T-helper 9 cell (primary cell): ENCODE measurements at places on chromosomes 2 and 18.

- no peak for DNase-seq
These were observed 31.4 kb downstream of the EIF2AK2 start for GRCh38 chr2:37125416-37125815.

- no peak for DNase-seq
These were observed 82.4 kb upstream of the KLHL29 start for GRCh38 chr2:23302591-23302990.

DNA sequence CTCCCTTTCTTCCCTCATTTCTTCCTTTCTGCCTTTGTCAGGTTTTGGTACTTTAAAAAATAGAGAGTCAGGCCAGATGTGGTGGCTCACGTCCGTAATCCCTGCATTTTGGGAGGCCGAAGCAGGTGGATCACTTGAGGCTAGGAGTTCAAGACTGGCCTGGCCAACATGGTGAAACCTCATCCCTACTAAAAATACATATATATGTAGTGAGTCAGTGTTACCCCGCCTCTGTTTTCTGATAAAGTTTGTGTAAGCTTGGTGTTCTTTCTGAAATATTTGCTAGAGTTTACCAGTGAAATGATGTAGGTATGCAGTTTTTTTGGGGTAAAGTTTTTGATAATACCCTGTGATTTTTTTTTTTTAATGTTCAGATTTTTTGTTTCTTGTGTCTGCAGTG, 58.8 kb downstream of the DGKD start:
- no peak for DNase-seq

- DNase-seq = no peak
These were observed 123.1 kb upstream of the ARL4C start for GRCh38 chr2:234620018-234620417.

- no peak for DNase-seq
These were observed 585.9 kb downstream of the IRS1 start for GRCh38 chr2:226213717-226214116.

- no peak for DNase-seq
These were observed 32.1 kb upstream of the COLEC12 start for GRCh38 chr18:532632-533031.

GRCh38 chr2:133167990-133168389, 400.3 kb downstream of the NCKAP5 start:
- no peak for DNase-seq

DNA sequence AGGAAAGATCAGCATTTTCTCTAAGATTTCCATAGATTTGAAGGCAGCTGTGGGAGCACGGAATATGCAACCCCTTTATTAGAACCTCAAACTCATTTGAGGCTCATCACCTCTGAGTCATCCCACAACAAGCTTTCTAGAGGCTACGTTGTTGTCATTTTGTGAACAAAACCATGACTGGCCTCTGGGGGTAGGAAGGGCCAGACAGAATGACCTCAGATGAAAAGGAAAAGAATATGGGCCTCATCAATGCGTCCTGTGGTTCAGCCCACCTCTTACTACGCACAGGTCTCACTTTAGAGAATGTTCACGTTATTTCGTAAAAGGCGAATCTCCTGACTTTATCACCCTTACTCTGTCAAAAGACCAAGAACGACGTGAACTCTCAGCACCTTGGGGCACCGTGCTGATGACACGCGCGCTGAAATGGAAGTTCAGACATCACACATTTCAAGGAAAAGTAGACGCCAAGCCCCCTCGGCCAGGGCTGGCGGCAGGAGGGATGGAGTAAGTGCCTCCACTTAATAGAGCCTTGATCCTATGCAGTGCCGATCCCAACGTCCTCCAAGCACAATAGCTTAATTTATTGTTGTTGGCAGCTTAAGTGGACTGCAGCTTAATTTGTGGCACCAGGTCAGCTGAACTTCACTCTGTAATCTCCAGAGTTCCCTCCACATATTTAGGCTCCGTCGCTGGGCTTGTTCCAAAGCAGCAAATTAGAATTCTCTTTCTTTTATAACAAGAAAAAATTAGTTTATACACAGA, 208.3 kb downstream of the EIPR1 start:
- DNase-seq = no peak

GRCh38 chr2:184875911-184876310, 277.6 kb downstream of the ZNF804A start:
- DNase-seq = no peak

DNA sequence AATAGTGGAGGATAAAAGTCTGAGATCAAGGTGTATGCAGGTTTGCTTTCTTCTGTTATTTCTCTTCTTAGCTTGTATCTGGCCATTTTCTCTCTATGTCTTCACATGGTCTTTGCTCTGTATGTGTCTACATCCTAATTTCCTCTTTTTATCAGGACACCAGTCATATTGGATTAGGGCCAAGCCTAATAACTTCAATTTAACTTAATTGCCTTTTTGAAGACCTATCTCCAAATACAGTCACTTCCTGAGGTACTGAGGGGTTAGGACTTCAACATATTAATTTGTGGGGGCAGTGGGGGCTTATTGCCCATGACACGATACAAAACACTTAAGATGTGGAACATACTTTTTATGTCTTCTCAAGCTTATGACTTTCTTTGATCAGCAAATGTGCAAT, 632.9 kb upstream of the CELF4 start:
- DNase-seq = no peak

DNA sequence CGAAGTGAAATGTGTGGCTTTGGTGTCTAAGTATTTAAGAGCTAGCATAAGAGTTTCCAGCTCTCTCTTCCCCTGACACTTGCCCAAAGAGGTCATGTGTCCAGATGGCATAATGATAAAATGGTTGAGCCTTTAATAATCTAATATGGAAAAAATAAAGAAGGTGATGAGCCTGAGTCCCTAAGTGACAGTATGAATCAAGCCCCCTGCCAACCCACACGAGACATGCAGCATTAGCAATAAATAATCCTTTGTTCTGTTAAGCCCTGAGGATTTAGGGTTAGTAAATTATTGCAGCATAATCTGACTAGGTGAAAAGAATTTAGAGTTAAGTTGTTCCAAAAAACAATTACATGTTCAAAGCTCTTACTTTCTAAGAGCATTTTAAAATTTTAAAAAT, 217.2 kb upstream of the CCDC150 start:
- no peak for DNase-seq

DNA sequence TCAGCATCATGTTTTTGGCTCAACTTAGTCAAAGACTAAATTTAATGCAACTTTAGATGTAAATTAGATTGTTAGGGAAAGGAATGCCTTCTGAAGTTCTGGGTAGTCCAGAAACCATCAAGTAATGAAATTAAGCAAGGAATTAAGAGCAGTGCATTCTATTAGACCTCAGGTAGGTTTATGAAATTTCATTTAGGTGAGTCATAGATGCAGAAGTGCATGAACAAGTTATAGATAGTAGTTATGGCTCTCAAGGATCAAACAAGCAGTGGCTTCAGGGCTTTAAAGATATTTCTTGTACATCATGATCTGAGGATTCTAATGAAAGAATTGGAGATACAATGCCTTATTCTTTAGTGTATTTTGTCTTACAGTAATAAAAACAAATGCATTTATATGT, 25.4 kb upstream of the SPOPL start:
- no peak for DNase-seq

DNA sequence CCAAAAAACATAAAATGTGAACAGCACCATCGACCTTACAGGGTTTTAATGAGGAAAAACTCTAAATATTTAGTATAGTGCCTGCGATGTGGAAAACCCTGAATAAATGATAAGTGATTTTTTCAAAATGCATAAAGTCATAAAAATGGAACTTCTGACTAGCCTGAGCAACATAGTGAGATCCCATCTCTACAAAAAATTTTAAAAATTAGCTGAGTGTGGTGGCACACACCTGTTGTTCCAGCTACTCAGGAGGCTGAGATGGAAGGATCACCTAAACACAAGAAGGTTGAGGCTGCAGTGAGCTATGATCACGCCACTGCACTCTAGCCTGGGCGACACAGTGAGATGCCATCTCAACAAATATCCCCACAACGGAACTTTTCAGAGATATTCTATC, 4.2 kb downstream of the GGCX start:
- no peak for DNase-seq

DNA sequence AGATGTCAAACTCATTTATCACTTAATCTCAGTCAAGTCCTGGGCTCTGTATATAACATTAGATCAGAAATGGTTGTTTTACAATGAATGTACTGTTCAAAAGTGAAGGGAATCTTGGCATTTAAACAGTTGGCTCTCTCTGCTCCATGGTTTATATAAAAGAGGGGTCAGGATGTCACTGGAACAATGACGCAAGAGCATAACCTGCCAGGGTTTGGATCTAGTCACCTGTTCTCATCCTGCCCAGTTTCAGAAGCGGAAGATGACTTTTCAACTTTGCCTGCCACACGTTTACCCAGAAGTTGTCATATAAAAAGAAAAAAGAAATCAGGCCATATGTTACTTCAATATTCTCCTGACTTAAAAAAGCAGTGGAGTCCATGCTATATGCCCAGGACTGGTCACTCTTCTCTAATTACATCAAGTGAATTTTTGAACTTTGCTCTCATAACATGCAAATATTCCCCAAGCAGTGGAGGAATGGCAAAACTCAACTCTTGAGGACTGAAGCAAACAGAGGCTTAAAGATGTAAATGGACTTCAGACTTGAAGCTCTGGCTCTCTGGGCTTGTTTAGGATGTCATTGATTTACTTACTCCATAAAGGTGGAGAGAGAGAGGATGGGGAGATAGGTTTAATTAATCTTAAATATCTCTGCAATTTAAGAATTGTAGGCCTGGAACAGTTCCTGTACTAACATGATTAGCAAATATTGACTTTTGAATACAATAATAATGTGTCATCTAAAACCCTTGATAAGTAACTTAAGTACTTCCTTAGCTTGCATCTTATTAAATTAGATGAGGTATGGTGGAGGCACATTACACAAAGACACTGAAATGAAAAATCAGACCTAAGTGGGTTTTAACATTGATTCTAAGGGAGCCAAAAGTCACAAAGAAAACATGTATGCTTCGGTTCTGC, 58.3 kb downstream of the ETAA1 start:
- DNase-seq = no peak

DNA sequence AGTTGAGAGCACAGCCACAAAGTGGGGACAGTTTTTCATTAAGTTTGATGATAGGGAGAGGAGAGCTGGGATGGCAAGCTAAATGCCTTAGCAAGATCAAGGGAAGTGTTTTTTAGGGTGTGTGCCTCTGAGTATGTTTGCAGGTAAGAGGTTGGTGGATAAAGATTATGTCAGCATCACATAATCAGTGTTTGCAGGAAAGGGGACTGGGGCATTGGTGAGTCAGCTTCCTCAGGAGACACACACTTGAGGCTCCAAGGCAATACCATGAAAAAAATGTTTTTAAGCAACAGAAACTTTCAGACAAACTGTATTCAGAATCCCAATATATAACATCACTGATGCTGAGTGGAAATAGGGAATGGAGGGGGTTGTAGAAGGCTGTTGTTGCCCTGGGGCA, 25.4 kb upstream of the DTNB start:
- no peak for DNase-seq

- no peak for DNase-seq
These were observed 18.7 kb downstream of the ELAC1 start for GRCh38 chr18:50986360-50987087.

GRCh38 chr2:241000831-241001321, 2.5 kb downstream of the SNED1 start:
- no peak for DNase-seq

DNA sequence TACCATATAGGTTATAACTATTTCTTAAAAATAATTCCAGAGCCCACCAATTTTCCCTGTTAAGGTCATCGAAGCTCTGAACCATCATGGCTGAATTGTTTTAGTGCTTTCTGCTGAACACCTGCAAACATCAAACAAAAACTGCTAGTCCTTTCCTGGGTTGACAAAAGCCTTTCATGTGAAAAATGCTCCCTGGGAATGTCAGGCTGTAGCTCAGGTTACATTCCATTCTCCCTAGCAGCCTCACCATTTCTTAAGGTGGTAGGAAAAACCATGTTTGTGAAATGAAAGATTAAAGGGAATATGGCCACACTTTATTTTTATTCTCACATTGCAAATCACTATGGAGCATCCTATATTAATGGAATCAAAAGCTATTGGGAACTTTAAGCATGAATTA, 5.7 kb downstream of the TCF4 start:
- no peak for DNase-seq

GRCh38 chr2:230842473-230842872, 22.3 kb upstream of the ITM2C start:
- DNase-seq = no peak

- DNase-seq = no peak
These were observed 60.3 kb downstream of the VRK2 start for GRCh38 chr2:58106896-58107295.

DNA sequence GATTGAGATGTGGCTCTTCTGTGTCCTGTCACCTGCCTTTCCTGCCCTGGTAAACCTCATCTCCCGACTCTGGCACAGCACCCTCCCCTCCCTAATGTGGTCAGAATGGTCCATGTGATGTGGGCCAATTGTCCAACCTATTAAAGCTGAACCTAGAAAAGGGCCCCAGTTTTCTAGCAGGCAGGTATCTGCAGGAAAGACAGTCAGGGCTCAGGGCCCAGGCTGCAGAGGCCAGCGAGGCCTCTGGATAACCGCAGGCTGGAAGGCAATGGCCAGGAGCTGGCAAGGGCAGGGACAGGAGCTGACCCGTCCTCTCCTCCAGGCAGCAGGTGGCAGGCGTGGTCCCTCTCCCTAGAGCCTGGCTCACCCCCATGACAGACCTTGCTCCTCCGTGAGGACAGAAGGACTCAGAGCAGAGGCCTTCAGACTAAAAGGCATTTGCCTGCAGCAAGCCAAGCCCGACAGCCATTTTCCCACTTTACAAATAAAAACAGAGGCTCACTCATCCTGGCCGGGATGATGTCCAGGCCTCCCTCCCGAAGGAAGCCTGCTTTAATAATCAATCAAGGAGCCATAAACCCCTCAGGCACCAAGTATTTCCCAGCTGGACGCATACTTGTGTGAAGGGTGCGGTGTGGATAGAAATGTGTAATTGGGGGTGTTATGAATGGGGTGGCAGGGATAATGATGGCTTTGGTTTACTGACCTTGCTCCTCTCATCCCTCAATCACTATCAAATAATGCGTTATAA, 107.1 kb downstream of the TWIST2 start:
- DNase-seq = no peak

GRCh38 chr2:156590085-156590739, 154.0 kb downstream of the GPD2 start:
- no peak for DNase-seq

- DNase-seq = no peak
These were observed 79.0 kb downstream of the TLK1 start for GRCh38 chr2:171081649-171082111.

DNA sequence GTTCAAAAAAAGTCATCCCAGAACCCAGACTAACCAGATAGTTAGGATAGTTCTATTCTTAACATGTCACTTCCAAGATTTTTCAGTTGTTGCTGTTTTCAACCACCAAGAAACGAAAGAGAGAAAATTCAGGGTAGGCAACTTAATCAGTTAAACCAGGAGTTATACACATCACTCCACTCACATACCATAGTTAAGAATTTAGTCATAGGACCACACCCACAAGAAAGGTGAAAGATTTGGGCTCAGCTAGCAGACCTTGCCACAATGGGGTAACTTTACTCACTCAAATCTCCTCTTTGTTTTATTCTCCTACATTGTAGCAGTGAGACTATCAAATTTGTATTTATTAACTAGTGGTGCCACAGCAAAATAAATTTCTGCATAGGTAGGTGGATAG, 473.6 kb downstream of the NUP35 start:
- DNase-seq = no peak

- no peak for DNase-seq
These were observed 61.2 kb downstream of the MOGAT1 start for GRCh38 chr2:222732489-222733178.

- no peak for DNase-seq
These were observed 96.6 kb downstream of the FMNL2 start for GRCh38 chr2:152431370-152432098.

- no peak for DNase-seq
These were observed 36.7 kb downstream of the ARHGAP25 start for GRCh38 chr2:68771211-68771751.
